BE2C (cell line): ENCODE measurements at places on chromosomes 2 and 18.

- DNase-seq = no peak
These were observed 323.7 kb downstream of the EN1 start for GRCh38 chr2:118523761-118524160.

DNA sequence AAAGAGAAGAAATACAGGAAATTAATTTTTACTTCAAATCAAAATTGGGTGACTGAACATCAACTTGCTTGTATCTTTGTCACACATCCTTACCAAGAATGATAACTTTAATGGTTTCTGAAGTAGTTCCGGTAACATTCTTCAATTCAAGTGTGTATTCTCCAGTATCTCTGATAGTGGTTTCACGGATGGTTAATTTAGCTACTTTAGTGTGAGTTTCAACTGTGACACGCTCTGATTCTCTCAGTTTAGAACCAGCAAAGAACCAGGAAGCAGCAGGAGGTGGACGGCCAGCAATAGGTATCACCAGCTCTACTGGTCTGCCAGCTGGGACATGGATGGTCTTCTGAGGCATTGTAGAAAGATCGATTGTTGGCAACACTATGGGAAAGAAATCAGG, 62.3 kb downstream of the PLEKHA3 start:
- DNase-seq = no peak

GRCh38 chr18:35968278-35968880, 4.1 kb upstream of the RMP24 start:
- DNase-seq = no peak

- no peak for DNase-seq
These were observed 144.1 kb downstream of the EVA1A start for GRCh38 chr2:75416420-75417342.

GRCh38 chr2:230889911-230890601, 25.3 kb downstream of the ITM2C start:
- no peak for DNase-seq

- no peak for DNase-seq
These were observed 166.9 kb downstream of the PRPF40A start for GRCh38 chr2:152550386-152550785.
